ENCODE measurements at places on chromosomes 7 and 10.

DNA sequence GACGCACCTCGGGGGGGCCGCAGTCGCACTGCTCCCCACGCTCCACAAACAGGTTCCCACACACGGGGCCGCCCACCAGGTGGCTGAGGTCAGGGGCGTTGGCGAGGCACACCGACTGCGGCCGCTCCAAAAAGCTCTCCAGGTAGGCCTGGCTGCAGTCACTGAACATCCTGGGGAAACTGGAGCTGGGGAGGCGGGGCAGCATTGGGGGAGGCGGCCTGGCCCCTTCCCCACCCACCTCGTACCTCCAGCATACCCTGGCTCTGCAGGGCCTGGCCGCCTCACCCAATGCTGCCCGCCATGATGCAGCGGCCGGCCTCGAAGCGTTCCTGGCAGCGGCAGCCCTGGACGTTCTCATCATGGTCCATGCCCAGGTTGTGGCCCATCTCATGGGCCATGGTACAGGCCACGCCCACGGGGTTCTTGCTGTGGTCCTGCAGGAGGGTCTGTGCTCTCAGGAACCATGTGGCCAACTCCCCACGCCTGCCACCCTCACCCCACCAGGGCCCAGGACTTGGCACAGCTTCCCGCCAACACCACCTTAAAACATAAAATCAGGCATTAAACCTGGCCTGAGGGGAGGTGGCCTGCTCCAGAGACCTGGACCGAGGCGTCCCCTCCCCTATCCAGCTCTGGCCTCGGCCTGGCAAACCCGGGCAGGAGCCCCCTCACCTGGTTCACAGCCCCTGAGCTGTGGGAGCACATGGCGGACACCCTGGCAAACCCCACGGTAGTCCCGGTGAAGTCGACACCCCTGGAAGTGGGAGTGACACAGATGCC is 5.0 kb downstream of the ADAM8 start:
- no peak for DNase-seq

DNA sequence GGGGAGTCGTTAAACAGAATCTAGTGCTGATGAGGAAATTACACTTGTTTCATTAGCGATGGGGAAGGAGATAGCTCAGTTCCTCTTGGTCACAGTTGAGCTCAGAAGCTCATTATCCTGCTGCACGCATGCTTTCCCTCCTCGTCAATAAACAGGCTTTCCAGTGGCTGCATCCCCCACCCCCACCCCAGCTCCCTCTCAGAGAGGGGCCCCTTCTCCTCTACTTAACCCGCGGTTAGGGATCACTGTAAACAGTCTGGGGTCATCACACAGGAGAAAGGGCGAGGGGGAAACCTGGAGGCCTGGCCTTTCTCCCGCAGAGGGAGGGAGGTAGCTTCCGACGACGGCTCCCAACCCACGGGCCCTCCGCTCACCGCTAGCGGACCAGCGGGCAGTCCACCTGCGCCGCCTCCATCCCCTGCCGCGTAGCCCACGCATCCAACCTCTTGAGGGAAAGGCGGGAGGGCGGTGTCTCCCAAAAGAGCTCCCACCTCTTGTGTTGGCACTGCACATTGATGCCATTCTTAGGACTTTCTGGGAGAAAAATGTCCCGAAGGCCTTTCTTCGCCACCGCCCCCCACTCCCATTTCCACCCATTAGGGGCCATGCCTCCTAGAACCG is 80.8 kb downstream of the PAX2 start:
- DNase-seq: no peak

GRCh38 chr7:63096141-63096540 is 902.5 kb upstream of the ZNF722 start:
- no peak for DNase-seq

- DNase-seq: no peak
Observed at GRCh38 chr10:122725768-122726167, 26.1 kb upstream of the C10orf120 start.

DNA sequence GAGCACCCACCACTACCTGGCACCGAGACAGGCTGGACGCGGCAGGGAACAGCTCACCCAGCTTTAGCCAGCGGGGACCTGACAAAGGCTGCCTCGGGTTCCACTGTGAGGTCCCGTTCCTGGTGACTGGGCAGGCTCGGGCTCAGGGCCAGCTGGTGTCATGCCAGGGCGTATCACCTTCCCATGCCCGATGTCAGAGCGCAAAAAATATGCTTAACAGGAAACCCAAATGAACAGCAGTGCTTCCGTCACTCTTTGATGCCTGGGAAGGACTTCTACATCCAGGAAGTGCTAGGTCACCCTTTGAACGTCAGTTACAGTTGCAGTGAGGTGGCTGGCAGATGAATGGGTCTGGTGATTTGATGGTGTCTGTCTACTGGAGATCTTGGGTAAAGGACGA is 106.0 kb downstream of the ADARB2 start:
- no peak for DNase-seq

DNA sequence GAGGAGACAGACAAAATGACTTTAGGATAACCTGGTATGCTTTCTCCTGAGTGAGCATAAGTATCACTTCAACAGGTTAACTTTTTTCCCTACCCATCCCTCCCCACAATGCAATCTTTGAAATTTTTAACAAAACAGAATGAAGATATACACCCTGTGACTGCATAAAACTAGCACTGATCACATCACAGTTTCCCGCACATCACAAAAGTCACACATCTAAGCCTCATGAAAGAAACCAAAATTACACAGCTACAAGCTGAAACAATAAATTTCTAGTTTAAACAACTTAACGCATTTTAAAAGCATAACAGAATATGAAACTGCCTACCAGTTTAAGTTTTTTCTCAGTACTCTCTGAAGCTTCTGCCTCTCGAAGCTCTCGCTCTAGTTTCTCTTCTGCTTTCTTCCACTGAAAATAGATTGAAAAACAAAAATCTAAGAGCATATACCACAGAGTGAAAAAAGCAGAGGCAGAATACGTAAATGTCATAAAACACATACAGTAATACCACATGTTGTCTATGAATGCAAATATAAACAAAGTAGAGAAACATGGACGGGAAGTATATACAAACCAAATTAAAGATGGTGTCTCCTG is 18.1 kb downstream of the NOC3L start:
- DNase-seq: no peak

DNA sequence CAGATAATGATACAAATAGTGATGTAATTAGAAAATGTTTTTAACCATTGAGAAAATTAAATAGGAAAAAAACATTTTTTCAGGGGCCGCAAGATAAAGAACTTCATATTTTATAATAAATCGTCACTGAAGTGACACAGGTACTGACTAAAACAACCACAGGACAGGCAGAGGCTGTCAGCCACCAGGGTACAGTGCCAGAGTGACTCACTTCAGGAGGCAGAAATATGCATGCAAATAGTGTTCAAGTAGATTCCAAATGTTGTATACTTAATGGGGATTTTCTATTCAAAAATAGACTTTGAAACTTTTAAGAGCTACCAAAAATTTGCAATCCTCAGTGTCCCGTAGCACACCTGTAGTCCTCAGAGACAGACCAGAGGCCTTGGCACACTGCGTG is 68.6 kb downstream of the FRMPD2 start:
- DNase-seq: no peak

Measured in GM04504 (cell line).